ENCODE measurements at places on chromosomes 6 and 20.

DNA sequence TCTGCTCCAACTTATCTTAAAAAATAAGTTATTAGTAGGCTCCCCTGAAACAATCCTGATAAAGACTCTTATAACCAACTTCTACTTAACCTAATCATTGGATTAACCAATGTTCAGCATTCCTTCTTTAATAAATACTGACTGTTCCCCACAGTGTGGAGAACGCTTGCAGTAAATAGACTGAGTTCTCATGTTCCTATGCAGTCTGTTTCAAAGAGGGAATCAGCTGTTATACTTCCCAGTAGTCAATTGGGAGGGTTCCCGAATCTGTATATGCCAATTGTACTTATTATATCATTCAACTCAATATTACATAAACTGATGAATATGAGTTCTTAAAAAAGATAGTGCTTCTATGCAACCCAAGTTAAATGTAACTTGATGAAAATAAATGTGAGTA, 9.7 kb upstream of the JAG1 start:
- DNase-seq = no peak

- no peak for DNase-seq
These were observed 185.0 kb downstream of the AIG1 start for GRCh38 chr6:143245656-143246055.

- no peak for DNase-seq
These were observed 158.4 kb upstream of the SIM1 start for GRCh38 chr6:100622907-100623692.

DNA sequence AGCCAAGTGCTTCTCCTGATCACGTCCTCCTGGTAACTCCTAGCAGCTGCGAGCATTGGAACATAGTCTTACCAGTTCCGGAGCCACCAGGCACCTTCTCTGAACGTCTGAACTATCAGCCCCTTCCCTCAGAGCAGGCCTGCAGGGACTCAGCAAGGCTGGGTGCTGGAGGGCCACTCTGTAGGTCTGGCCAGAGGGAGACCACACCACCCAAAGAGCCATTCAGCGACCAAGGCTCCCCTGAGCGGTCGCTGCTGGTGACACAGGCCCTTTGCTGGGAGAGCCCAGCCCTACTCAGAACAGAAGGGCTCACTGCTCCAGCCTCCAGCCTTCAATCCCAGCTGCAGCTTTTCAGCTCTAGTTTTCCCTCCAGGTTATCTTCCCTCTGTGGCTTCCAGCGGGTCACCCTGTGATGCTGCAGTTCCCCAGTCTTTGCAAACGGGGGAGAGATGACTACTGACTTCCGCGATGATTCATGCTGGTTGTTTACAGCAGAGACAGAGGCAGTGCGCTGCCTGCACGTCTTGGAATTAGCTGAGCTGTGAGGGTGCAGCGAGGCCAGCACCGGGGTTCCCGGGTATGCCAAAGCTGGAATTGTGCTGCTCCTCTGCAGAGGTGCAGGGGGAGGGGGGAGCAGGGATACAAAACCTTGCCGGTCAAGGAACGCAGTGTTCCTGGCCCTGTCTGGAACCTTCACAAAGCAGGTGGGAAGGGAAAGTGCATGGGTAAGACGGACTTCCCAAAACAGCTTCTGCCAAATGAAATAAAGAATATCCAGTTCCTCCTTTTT, 161.4 kb downstream of the LY86 start:
- DNase-seq = peak; percentile 68

DNA sequence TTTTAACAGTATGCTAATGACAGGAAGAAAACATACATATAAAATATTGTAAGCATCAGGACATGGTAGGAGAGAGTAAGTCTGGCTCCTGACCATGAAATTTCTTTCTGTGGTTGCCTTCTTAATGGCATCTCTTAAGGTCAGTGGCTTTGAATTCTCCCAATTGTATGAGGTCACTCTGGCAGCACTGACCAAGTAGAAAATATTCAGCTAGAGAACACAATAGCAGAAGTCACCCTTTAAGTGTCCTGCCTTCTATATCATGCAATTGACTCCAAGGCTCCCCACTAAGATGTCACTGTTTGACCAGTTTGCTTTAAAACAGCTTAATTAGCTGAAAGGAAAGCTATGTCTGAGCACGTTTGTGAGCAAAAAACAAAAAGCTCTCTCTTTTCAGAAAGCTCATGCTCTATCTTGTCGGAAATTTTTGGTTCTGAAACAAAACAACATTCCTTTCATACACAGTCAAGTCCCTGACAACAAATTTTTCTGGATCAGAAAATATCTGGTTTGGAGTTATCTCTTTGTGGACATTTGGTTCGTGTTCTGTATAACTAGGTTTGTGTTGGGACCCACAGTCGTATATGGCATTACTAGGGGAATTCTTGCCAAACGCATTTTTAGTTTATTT, 120.9 kb upstream of the IFNGR1 start:
- no peak for DNase-seq

GRCh38 chr6:1941534-1941933, 303.9 kb downstream of the GMDS start:
- no peak for DNase-seq

All from hematopoietic multipotent progenitor cell treated with erythropoietin and hydrocortisone succinate and interleukin-3 and kit ligand, for 6 days (in vitro differentiated cells).